ENCODE measurements at places on chromosomes 1 and 21.

DNA sequence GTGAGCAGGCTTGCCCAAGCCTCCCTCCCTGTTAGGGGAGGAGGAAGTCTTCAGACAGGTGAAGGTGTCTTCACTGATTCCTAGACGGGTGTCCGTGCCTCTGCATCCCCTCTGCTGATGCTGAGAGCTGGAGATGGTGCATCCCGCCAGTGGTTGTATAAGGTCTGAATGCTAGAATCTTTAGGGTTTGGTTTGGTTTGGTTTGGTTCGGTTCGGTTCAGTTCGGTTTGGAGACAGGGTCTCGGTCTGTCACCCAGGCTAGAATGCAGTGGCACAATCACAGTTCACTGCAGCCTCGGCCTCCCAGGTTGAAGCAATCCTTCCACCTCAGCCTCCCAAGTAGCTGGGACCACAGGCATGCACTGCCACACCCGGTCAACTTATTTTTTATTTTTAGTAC, 153.6 kb downstream of the PGBD5 start:
- DNase-seq, result no peak

- DNase-seq, result no peak
Observed at GRCh38 chr1:221801773-221802516, 60.1 kb upstream of the DUSP10 start.

- no peak for DNase-seq
Observed at GRCh38 chr1:8361198-8361849, 43.4 kb downstream of the SLC45A1 start.

DNA sequence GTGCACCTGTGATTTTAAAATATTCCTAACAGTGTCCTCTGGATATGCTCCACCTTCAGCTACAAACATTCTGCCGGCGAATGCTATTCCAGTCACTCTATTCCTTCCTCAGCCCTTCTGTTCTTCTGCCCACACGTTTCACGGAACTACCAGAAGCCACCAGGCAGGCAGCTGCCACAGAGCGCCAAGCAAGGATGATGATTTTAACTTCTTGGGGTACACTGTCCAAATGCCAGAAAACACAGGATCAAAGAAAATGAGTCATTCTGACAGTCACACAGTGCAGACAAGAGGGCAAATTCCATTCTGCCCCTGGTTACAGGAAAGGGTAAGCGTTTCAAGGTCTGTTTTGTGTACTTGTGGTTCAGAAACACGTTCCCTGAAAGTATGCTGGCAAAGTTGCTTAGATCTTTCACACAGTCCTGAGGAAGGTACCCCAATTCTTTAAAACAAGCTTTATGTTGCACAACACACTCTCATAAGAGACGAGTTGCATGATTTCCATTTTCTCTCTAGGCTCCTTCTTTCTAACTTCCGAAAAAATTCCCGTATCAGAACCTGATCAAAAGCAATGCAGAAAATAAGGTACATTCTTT, 508.3 kb upstream of the PKN2 start:
- no peak for DNase-seq

DNA sequence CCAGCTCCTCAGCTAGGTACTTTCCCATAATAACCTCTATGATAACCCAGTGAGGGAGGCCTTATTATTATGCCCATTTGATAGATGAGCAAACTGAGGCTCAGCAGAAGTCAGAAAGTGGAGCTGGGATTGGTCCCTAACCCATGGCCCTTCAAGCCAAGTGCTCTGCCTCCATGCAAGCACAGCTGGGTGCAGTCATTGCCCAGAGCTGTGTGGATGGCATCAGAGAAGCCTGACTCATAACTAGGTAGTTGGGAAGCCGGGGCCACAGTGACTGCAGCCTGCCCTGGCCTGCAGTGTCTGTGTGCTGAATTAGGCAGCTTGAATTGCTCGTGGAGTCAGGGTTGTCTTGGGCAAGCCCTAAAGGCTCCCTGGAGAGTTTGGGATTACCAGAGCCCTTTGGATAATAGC, 89.9 kb upstream of the SLC2A1 start:
- no peak for DNase-seq

DNA sequence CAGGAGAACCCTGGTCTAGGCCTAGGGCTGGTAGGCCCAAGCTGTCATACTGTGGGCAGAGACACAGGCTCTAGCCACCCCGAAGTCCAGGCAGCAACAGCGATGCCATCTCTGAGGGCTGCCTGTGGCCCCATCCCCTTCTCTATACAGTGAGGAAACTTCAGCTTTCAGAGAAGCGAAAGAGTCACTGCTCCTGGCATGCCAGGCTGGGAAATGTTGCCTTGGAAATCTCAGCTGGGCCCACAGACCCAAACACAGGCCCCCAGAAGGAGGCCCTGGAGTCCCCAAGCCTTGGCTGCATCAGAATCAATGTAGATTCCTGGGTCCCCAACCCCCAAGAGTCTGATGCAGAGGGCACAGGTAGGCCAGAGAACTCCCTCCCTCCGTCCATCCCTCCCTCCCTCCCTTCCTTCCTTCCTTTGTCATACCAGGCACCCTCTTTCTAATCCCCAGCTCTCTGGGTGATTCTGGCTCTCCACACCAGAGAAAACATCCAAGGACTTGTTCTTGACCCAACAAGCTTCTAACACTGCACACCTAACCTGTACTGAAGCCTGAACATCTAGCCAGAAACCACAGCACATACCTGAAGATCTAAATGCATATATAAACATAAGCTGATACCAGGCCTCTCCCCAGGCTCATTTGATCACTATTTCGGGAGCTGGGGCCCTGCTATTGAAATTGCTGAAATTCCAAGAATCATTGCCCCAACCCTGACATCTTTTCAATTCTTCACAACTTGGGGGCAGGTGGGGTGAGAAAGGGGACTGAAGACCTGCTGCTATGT, 143.2 kb upstream of the EDN2 start:
- DNase-seq, result no peak

GRCh38 chr21:45377866-45378257, 27.1 kb upstream of the COL18A1 start:
- no peak for DNase-seq

- DNase-seq, result no peak
Observed at GRCh38 chr1:230139315-230139714, 72.3 kb downstream of the GALNT2 start.

GRCh38 chr1:202835548-202836072, 24.9 kb downstream of the PCAT6 start:
- DNase-seq, result no peak

Measured in stimulated activated CD4-positive, alpha-beta T cell treated with anti-CD3 and anti-CD28 coated beads, Interleukin-12 subunit alpha, Interleukin-12 subunit beta, amount 100 ng/mL, for 4 hours (primary cell).